ENCODE measurements at places on chromosomes 3 and 15. TPM values are rescaled to one million over a fixed set of nuclear protein-coding genes. Genes with fewer than 3 reads are reported as not detected.

The SPINK8 gene
- not detected for polyA plus RNA-seq

The EPHB1 gene
- polyA plus RNA-seq, result 0.30 TPM

The MFSD1 gene
- 51.5 TPM for polyA plus RNA-seq

The FGF12 gene
- not detected for polyA plus RNA-seq

The FRMD4B gene
- polyA plus RNA-seq, result 3.1 TPM

The COL6A5 gene
- polyA plus RNA-seq, result not detected

The SNTN gene
- not detected for polyA plus RNA-seq

The CYP1A1 gene
- not detected for polyA plus RNA-seq

The YEATS2 gene
- polyA plus RNA-seq, result 1.6 TPM

The ROPN1 gene
- polyA plus RNA-seq, result not detected

The CD86 gene
- polyA plus RNA-seq, result 1.8 TPM

The CORO2B gene
- not detected for polyA plus RNA-seq

The TUSC7 gene
- not detected for polyA plus RNA-seq

The MORC1 gene
- polyA plus RNA-seq, result not detected

The EPHA6 gene
- not detected for polyA plus RNA-seq

The COL8A1 gene
- polyA plus RNA-seq, result not detected

The RYR3 gene
- polyA plus RNA-seq, result 0.11 TPM

The CFAP161 gene
- not detected for polyA plus RNA-seq

The COL6A6 gene
- not detected for polyA plus RNA-seq

The EEFSEC gene
- 24.9 TPM for polyA plus RNA-seq

The DPPA4 gene
- not detected for polyA plus RNA-seq

The ACOX2 gene
- not detected for polyA plus RNA-seq

The ZNF717 gene
- 7.9 TPM for polyA plus RNA-seq

The GOLGA8T gene
- not detected for polyA plus RNA-seq
